CD4-positive, alpha-beta T cell treated with Interleukin-6 for 4 hours (primary cell): ENCODE measurements at places on chromosomes 1 and 21.

DNA sequence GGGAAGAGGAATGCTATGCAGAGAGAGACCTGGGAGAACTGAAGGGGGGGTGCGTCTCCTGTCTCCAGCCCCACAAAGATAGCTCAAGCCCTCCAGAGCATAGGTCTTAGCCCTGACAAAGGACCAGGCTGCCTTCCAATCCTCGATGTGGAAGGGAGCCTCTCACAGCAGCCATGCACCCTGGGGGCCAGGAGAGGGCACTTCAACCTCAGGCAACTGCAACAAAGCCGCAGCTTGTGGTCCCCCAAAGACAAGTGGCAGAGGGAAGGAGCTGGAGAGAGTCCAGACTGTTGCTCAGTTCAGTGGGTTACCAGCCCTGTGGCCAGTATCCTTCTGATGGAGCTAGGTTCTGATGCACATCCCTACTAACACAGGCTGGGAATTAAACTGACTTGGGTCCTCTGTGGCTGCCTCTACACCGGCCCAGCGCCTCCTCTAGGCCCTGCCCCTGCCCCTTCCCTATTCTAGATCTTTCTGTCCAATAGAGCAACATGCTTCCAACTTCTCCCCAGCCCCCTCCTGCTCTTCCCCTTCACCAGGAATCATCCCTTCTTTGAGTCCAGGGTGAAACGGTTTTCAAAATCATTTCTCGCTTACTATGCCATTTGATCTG lies 100.7 kb upstream of the SPATA6 start:
- peak; percentile 2 for DNase-seq

GRCh38 chr1:234484991-234485739 lies 6.2 kb upstream of the TARBP1 start:
- no peak for DNase-seq

DNA sequence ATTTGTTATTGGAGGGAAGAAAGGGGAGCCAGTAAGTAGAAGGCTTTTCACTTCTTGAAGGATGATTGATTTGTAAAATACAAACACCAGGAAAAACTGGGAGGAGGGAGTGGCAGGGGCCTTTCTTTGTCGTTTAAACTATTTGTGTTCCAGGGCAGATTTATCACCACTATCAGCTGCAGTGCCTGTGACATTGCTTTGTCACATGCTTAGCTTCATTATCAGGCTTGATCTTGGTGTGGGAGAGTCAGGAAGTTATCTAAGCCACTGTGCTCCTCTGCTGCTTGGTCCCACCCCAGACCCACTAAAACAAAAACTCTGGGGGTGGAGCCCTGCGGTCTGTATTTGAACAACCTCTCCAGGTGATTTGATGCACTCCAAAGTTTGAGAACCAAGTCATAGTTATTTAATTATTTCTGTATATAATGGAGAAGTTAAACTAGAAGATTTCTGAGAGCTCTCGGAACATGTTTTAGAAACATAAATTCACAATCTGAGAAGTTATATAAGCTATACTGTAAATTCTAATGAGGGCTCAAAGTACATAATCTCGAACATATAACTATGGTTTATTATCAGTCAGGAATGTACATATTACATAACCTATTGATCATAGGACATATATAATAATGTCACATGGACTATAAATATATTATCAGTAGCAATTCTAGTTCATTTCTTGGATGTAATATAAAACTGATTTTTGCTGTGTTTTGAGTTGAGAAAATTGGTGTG lies 87.9 kb downstream of the CDC14A start:
- peak; percentile 86 for DNase-seq

DNA sequence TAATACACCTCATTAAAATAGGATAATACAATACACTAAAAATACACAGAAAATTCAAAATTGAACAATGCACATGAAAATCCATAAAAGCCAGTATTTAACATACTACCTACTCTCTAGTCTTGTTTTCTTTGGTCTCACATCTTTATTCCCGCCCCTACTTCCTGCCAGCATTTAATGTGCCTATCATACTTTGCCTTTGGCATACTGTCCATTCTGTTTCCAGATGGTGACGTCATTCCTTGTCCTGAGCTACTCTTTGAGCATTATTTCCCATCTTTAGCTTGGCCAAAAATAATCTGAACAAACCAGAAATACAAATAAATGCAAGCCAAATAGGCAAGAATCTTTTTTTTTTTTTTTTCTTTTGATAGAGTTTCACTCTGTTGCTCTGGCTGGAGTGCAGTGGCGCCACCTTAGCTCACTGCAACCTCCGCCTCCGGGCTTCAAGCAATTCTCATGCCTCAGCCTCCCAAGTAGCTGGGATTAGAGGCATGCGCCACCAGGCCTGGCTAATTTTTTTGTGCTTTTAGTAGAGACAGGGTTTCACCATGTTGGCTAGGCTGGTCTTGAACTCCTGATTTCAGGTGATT lies 4.4 kb downstream of the HFM1 start:
- DNase-seq: no peak

DNA sequence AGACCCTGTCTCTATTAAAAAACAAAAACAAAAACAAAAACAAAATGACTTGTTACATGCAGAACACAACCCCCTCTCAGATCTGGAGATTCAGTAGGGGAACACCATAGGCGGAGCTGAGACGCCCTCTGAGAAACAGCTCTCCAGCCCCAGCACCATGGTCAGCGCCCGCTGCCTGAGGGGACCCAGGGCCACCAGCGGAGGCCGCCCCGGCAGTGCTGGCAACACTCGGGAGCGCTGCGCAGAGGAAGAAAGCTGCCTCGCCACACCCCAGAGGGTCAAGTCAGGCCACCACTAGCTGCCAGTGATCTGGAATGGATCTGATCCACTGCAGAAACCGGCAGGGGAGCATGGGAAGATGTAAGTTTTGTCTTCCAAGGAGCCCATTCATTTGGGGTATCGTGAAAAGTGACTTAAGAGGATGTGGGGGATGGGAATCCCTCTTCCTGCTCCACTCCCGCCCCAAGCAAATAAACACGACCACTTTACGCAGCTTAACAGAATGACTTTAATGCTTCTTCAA lies 3.1 kb downstream of the ACTA1 start:
- DNase-seq: peak; percentile 43

DNA sequence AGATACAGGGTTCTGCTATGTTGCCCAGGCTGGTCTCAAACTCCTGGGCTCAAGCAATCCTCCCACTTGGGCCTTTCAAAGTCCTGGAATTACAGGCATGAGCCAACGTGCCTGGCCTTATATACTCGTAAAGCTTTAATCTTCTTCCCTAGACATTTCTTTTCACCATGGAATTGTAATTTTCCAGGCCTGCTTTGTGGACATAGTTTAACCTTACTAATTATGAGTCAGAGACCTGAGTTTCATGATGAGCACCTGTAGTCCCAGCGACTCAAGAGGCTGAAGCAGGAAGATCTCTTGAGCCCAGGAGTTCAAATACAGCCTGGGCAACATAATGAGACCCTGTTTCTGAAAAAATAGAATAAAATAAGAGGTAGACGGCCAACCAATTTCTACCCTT lies 12.3 kb downstream of the PATJ start:
- DNase-seq: no peak

- no peak for DNase-seq
Observed at GRCh38 chr21:27423038-27423437, 456.1 kb upstream of the ADAMTS5 start.

GRCh38 chr1:31576201-31576669 lies at the start of gene TINAGL1:
TINAGL1 (plus strand) TSS chr1:31576515; CDS start chr1:31577149, 634 bp downstream.
- no peak for DNase-seq
